SJSA1 (cell line): ENCODE measurements at places on chromosomes 3 and 15. TPM values are rescaled to one million over a fixed set of nuclear protein-coding genes. Genes with fewer than 3 reads are reported as not detected.

The SLC28A1 gene
- not detected in 2 replicates for total RNA-seq

The CPLX3 gene
- total RNA-seq, result 0.13 TPM in 1 of 2 replicates, not detected in the other

- no peak for DNase-seq
Measured at GRCh38 chr15:97236140-97236539, 724.4 kb upstream of the ARRDC4 start.

- no peak for DNase-seq
Measured at GRCh38 chr15:50627351-50628055, 59.1 kb downstream of the TRPM7 start.

DNA sequence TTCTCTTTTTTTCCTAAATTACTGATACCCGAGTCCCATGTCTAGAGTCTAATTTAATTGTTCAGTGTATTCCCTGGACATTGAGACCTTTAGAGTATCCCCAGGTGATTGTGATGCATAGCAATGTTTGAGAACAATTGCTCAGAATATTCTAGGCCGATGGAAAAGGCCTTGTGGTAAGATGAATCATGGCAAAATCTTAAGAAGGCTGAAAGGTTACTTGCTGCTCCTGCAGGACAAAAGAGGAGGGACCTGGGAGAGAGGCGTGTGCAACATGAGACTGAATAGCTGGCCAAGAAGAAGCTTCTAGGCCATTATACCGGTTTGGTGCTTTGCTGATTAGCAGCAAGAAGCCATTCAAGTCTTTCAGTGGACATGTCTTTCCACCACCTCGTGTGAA is 256.6 kb downstream of the ROBO2 start:
- DNase-seq, result no peak

The FAM131A gene
- total RNA-seq, result 13.9 and 14.4 TPM in 2 replicates

The SCG3 gene
- total RNA-seq, result not detected in 2 replicates

DNA sequence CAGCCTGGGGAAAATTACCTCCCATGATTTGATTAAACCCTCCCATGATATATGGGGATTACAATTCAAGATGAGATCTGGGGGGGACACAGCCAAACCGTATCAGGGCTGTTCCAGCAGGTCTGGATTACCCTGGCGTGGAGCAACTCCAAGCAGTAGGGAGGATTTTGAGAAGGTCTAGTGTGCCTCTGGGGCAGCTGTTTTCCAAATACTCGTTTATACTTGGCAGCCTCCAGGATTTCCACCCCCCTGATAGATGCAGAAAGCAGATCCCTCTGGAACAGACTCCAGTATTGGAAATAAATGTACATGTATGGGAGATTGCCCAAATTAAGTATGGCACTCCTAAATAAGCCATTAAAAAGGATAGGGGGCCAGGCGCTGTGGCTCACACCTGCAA is 7.7 kb upstream of the IRAK2 start:
- no peak for DNase-seq

DNA sequence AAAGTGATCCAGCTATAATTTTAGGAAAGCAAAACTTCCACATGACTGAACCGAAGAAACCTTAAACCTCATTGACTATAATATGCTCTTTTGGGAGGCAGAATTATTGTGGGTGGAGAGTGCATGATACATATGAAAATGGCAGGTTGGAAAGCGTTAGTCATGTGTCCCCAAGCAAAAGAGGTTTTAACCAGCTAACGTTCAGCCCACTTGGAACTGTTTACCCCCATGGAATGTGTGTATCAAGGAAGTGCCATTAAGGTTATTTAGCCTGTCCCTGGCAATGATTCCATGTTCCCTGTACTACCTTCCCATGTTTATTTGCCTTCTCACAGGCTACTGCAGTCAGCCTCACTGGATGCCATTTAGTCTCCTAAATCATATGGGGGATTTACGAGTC is 44.1 kb upstream of the LRRC58 start:
- no peak for DNase-seq

GRCh38 chr3:31767920-31768319 is 213.1 kb downstream of the OSBPL10 start:
- DNase-seq, result no peak

GRCh38 chr3:10725067-10725466 is 91.0 kb upstream of the SLC6A11 start:
- no peak for DNase-seq

GRCh38 chr15:61769557-61769956 is 290.7 kb downstream of the VPS13C start:
- DNase-seq, result no peak

GRCh38 chr3:56725175-56725574 is 42.1 kb upstream of the TASOR start:
- no peak for DNase-seq

DNA sequence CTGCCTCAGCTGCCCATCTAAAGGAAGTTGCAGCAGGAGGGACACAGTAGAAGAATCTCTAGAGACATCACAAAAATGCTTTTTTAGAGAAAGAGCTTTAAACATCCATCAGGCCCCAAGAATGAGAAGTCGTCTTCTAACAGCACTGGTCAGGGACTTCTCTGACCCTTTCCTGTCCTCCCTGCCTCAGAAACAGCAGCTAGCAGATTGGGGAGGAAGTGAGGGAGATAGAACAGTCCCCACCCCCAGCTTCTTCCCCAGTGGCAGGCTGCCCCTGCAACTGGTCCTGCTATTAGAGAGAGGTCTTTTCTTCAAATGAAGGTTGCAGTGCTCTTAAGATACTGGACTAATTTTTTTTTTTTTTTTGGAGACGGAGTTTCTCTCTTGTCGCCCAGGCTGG is 55.1 kb downstream of the PDE8A start:
- DNase-seq, result no peak

DNA sequence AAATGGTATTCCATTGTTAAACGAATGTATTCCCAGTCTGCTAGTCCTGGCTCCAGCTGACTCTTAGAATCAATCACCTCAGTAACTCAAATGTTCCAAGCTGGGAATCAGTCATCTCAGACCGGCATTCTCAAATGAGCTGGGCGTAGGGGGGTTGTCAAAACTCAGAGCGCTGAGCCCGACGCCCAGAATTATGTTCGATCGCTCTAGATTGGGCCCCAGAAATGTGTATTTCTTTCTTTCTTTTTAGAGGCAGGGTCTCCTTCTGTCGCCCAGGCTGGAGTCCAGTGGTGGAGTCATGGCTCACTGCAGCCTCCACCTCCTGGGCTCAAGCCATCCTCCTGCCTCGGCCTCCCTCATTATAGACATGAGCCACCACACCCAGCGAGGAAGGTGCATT is 99.3 kb upstream of the IGF1R start:
- no peak for DNase-seq

DNA sequence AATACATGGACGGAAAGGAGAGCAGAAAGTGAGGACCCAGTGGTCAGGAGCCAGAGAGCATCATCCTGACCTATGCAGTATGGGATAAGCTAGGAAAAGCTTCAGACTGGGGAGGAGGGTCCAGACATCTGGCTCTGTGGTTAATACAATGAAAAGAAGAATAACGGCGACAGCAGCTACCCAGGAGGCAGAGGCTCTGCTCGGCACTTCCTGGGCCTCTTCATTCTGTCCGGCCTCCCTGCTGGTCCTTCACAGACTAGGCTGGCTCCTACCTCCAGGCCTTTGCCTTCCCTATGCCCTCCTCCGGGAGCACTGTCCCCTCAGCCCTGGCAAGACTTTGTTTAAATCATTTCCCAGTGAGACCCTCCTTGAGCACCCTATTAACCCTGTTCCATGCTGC is 58.9 kb upstream of the WNT5A start:
- DNase-seq, result no peak

- no peak for DNase-seq
Measured at GRCh38 chr3:168539909-168540308, 444.2 kb upstream of the GOLIM4 start.

GRCh38 chr3:18898911-18899310 is 249.4 kb upstream of the KCNH8 start:
- DNase-seq, result no peak

The P2RY1 gene
- under 0.01 and 0.06 TPM in 2 replicates for total RNA-seq

GRCh38 chr3:95815828-95816227 is 998.6 kb upstream of the EPHA6 start:
- no peak for DNase-seq

GRCh38 chr3:54986294-54986693 is 58.4 kb upstream of the LRTM1 start:
- DNase-seq, result no peak

- no peak for DNase-seq
Measured at GRCh38 chr15:78072080-78072892, 5.2 kb downstream of the TBC1D2B start.

- DNase-seq, result no peak
Measured at GRCh38 chr3:165462636-165463334, 266.6 kb upstream of the SLITRK3 start.

The C3orf70 gene
- 0.08 TPM in 1 of 2 replicates, not detected in the other for total RNA-seq

The TMEM87A gene
- total RNA-seq, result 74.9 and 77.0 TPM in 2 replicates

DNA sequence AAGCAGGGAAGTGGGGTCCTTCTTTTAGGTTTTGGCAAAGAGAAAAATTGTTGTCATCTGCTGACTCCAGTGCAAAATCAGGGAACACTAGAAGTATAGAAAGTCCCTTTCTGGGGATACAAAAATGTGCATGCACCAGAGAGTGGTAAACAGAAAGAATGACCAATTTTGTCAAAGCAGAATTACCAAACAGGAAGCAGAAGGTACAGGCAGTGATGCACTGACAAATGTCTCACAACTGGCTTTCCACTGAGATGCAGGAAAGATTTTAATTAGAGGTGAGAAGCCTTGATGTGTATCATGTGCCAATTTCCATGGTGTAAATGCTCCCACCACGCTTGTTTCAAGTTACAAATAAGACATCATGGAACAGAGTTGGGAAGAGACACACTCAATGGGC is 66.0 kb downstream of the TRIM69 start:
- no peak for DNase-seq

GRCh38 chr3:125051715-125052581 is 3.8 kb downstream of the HEG1 start:
- DNase-seq, result peak; percentile 60

GRCh38 chr3:58679446-58679845 is 12.9 kb upstream of the FAM3D start:
- no peak for DNase-seq

GRCh38 chr15:83833569-83833968 is 179.6 kb downstream of the ADAMTSL3 start:
- DNase-seq, result no peak

DNA sequence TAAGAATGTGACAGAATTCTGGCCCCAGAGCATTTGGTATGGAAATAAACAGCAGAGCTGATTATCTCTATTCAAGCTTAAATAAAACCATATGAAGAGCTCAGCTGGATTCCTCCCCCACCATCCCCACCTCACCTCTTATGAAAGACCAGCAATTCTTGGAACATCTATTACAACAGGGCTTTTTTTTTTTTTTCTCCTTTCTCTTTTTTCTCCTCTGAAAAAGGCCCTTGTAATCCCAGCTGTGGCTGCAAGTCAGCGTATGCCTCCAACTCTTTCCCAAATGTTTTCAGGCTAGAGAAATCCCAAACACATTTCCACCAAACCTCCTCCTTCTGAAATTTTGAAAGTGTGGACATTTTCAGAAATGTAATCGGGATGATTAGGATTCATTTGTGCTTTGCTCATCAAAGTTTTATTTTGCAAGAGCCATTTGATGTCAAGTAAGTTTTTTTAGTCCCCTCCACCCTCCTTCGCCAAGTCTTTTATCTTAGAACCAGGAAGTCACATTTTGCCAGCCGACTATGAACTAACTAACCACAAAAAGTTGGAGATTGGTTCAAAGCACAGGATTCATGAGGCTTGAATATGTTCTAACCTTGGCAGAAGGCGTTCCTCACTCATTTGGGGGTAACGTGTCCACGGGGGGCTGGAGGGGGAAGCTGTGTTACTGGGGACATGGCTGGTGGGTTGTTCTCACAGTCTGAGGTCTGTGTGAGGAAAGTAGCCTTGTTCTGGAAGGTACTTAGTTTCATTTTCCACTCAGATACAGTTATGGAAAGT is 142.0 kb upstream of the PDZRN3 start:
- peak; percentile 54 for DNase-seq

DNA sequence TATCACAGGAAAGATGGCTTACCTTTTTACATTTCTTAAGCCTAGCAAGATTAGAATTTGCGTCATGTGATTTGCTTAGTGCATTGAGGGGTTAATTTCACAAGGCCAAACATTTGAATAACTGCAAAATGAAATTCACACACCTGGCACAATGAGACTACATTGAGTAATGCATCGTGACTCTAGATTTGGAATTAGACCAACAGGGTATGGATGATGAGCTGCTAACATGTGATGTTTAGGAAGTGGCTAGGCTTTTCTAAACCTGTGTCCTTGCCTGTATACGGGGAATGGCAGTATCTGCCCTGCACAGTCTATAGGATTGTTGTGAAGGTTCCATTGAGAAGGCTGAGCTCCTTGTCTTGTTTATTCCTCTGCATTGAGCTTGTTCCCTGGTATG is 160.1 kb downstream of the MFSD1 start:
- no peak for DNase-seq

The WDR72 gene
- total RNA-seq, result not detected in 2 replicates

- DNase-seq, result no peak
Measured at GRCh38 chr3:123883701-123884202, 380 bp downstream of the MYLK start.

- no peak for DNase-seq
Measured at GRCh38 chr3:71045917-71046282, 537.6 kb downstream of the FOXP1 start.

GRCh38 chr3:40623567-40623966 is 98.8 kb downstream of the ZNF621 start:
- no peak for DNase-seq

GRCh38 chr15:74769463-74770025 is 12.3 kb upstream of the CSK start:
- no peak for DNase-seq

The REC114 gene
- not detected in 2 replicates for total RNA-seq

The GOLGA6L24 gene
- total RNA-seq, result not detected in 2 replicates

DNA sequence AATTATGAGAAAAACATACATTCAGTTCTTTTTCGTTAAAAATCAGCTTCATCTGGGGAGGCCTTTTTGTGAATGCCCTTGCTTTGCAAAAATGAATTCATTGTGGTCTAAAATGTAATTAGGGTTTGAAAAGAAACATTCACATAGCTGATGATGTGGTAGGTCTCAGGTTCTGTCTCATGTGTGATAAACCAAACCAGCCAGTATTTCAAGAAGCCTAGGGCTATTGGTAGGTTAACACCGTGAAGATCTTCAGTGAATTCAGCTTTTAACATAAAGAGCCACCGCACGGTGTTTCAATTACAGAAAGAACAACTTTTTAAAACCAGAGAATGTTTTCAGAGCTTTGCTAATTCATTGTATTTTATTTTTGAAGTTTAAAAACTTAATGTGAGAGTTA is 41.9 kb downstream of the CTNNB1 start:
- DNase-seq, result no peak

The SGO1 gene
- 11.7 and 22.5 TPM in 2 replicates for total RNA-seq

GRCh38 chr15:98085003-98085639 is 124.6 kb downstream of the ARRDC4 start:
- DNase-seq, result no peak

The A4GNT gene
- total RNA-seq, result not detected in 2 replicates

The C2CD4B gene
- total RNA-seq, result not detected in 2 replicates

- no peak for DNase-seq
Measured at GRCh38 chr3:61821823-61822251, 260.5 kb downstream of the PTPRG start.

DNA sequence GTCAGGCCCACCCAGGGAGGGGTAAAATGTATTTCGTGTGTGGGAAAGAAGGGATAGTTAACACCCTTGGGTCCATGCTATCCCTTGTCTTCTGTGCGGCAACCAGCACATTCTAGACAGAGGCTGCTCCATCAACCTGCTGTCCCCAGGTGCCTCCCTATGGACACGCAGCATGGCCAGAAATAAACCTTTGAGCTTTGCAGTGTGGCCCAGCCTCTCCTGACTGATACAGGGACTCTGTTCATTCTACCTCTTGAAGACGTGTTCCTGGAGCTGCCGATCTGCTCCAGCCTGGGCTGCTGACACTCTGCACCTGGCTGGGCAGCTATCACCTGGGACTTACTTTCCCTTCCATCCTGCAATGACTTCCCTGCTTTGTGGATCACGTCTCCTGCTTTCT is 4.1 kb upstream of the KLF13 start:
- no peak for DNase-seq
